Inflammatory macrophage treated with lipopolysaccharide for 4 hours (primary cell): ENCODE measurements at places on chromosomes 4 and X.

DNA sequence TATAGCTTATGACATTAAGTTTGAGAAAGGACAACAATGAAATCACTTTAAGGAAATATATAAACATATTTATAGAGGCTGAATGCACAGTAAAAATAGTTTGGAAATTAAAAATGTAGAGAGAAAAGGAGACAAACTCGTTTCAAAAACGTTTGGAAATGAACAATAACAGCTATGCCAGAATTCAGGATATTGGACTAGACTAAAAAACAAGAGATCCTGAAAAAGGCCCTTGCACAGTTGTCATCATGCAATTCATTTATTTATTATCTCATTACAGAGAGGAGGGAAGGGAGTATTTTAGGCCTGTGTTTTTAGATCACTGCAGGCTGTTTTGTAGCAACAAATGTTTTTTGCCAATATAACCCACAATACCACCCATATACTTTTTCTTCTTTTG, 527.2 kb downstream of the ADGRL3 start:
- no peak for DNase-seq

DNA sequence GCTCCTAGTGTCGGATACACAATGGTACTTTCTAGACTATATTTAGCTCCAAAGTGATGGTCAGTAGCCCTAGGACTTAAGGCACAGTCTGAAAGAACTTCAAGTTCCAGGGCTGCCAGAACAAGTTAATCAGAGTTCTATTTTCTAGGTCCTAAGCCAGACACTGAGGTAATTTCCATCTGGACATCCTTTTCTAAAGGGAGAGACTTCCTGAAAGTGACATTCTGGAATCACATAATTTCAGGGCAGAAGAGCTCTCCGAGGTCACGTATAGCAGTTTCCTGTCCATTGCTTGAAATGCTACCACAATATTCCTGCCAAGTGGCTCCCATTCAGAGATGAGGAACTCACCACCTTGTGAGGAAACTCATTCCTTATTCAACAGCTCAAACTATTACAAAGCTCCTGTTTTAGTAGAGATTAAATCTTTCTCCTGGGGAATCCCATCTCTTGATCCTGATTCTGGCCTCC, 117.9 kb downstream of the COL25A1 start:
- peak; percentile 5 for DNase-seq

GRCh38 chr4:67480810-67481209, 64.5 kb downstream of the CENPC start:
- no peak for DNase-seq

- no peak for DNase-seq
These were observed 73.7 kb downstream of the RLIM start for GRCh38 chrX:74540635-74541249.

GRCh38 chr4:177511611-177512010, 69.4 kb upstream of the AGA start:
- DNase-seq, result no peak

DNA sequence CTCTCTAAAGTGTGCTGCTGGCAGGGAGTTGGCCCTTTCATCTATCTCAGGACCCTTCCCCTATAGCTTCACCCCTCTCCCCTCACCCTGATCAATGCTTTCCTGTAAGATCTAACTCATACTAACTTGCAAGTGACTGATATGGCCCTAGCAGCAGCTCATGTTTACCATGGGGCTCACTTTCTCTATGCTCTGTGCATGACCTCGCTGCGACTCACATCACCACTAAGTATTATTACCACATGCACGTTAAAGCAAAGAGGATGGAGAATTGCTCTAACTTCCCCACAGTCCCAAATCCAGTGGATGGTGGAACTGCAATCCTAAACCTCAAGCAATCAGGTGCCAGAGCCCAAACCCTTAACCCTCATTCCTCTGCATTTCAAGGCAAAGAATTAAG, 626.6 kb downstream of the MID1IP1 start:
- DNase-seq, result peak; percentile 49

DNA sequence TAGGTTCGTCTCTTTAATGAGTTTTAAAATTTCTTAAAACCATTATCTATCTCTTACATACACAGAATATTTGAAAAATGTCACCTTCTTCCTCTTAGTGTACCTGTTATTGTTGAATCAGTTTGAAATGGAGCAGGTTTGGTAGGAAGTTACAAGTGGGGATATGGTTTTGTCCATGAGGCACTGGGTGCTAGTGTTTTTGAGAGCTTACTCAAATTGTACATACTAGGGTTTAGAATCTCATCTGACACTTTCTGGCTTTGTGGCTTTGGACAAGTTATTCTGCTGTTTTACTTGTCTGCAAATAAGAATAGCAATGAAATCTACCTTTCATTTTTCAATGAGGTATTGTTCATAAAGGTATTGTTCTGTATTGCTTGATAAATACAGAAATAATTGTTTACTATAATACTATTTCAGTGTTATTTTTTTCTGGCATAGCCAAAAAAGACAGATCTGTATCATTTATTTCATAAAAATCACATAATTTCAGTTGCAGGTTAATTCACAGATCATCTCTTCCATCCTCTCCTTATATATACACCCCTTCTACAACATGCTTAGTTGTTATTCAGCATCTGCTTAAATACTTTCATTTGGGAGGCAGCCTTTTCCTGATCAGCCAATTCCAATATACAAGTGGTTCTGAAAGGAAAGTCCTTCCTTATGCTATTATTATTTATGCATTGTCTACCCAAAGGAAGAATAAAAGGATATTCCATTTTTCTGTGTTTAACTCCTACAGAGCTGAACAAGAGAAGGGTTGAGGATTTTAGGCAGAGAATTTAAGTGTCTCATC, 13.3 kb downstream of the NCAPG start:
- no peak for DNase-seq

- peak; percentile 74 for DNase-seq
These were observed 10.5 kb upstream of the ZCCHC13 start for GRCh38 chrX:74293343-74293946.

GRCh38 chr4:98728433-98728832, 70.0 kb upstream of the TSPAN5 start:
- DNase-seq, result no peak

DNA sequence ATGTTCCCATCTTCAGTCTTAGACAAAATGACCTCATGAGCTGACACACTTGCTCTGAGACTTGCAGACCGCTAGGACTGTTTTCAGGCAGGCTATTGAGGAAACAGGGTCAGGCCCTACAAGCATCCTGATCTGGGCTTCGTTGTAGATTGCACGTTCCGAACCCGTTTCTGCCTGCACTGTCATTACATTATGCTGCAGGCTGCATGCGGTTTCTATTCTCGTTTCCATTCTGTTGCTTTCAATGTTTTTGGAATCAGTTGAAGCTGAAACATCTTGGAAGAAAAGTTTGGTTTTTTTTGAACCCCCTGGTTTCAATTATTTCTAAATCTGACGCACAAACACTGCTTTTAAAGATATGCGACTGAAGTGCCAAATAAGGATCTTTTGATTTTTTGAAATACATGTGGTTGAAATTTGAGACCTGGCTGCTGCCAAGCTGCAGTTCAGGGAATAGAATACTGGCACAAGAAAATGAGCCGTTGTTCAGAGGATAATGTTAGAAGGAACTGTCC, 716.1 kb upstream of the INTU start:
- DNase-seq, result no peak

DNA sequence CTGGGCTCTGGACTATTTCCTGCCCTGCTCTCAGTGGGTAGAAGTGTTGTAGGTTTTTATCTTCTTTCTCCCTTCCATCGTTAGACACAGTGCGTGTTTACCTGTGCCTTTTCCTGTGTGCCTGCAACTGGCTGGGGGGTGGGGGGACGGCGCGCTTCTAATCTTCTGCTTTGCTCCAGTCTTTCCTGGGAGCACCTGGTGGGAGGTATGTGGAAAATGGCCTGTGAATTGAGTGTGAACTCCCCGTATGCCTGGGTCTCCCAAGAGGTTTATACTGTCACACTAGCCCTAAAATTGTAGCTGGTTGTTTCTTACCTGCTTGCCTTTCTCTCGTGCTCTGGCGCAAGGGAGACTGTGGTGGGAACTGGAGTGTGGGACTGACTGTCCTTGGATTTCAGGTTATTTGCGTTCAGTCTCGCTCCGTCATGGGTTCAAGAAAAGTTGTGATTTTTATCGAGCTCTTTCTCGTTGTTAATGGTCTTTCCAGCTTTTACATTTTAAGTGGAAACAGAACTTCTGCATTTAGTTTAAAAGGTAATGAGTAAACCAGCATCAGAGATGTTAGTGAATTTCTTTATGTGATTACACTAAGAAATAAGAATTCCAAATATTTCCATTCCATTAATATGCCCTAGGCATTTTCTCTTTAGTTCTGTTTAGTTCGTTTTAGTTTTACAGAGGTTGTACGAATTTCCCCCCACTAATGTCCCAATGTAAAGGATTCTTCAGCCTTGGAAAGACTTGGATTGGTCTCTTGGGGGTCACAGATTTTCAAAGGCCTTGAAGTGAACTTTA, 15.3 kb downstream of the MRPL1 start:
- DNase-seq, result no peak

DNA sequence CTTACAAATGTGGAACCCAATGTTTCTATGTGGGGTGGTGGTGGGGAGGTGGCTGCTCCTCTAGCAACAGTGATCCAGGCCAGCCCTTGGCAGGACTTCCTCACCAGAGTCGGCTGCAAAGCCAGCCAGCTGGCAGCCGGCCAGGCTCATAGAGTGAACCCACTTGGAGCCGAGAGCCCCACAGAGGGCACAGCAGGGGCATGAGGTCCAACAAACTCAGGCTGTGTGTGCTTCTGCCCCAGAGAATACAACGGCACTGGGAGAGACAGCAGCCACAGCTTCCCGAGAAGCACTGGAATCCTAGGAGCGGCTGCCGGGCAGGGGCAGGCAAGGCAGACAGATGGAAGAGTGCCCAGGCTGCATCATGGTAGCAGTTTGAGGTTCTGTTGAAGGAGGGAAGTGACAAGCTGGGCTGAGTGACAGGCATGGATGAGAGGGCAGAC, 23.5 kb upstream of the SOWAHD start:
- DNase-seq, result no peak

GRCh38 chrX:31092970-31093638, 21.3 kb upstream of the FTHL17 start:
- DNase-seq, result no peak

- no peak for DNase-seq
These were observed 163.0 kb upstream of the NAP1L5 start for GRCh38 chr4:88860586-88860985.

- DNase-seq, result no peak
These were observed 6.9 kb upstream of the MSANTD1 start for GRCh38 chr4:3241898-3242524.

DNA sequence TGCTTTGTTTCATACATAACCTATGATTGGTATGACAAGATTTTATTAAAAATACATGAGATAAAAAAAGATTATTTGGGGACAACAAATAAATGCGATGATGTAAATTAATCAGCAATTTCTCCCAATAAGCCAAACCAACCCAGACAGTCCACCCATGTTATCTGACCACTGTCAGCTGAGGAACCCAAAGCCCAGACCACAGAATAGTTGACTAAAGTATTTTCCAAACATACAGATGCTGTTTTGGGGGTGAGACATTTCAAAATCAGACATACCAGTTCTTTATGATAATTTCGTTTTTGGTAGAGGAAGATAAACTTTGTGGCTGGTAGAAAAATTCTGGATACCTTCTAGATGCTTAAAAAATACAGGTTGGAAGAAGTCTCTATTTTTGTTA, 650.8 kb upstream of the FAM241A start:
- no peak for DNase-seq

GRCh38 chr4:163662768-163663167, 168.3 kb downstream of the TMA16 start:
- peak; percentile 78 for DNase-seq

DNA sequence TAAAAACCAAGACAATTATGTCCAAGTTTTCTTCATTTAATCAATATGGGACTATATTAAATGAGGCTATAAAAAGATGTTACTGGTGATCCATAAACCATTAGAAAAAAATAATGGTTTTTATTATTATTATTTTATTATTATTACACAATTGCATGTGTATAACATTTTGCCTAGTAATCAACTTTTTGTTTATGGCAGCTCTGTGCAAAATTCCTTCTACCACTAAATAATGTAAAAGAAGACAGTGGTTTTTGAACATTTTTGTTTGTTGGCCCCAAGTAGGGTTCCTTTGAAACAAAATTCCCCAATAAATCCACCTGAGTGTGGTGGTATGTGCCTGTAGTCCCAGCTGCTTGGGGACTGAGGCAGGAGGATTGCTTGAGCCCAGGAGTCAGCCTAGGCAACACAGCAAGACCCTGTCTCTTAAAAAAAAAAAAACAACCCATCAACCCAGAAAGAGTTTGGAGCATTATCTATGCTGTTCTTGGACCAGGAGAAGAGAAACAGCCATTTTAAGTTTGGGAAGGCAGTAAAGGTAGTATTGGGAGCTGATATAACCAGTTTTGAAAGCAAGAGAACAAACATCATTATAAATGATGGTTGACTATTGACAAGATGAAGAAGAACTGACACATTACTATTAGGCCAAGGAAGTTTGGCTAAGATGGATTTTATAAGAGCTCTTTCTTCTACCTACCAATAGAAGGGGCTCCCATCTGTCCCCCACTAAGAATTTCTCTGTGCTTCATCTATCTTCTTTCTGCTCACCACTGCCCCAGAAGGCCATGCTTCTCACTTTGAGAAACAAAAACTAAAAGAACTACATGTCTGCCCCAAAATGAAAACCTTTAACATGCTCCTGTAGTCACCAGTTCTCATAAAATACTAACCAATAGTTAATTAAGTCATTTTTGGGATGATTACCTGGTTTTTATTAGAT, 2.2 kb downstream of the TMEM156 start:
- no peak for DNase-seq
